NCI-H82 (cell line): ENCODE measurements at places on chromosomes 4 and X.
A peak's percentile ranks its signal among the peaks of the same experiment; 100 is the strongest.

DNA sequence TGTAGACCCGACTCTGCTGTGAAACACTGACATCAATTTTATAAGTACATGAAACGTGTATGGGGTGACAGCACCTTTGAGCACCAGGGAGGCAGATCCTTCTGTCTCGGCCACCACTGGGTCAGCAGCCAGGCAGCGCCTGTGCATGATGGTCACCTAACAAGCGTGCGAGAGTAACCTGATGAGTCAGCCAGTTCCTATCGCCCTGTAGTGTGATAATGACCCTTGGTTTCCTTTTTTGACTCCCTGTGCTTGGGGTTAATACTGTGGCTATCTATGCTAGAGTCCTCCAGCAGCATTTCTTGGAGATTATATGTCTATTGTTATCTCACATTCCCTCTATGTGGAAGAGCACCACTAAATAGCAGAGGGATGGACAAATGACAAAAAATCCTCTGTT is 101.6 kb downstream of the NPNT start:
- no peak for DNase-seq

GRCh38 chr4:186954509-186954908 is 230.9 kb upstream of the FAT1 start:
- no peak for DNase-seq

- no peak for DNase-seq
Observed at GRCh38 chr4:71550220-71551165, 211.7 kb downstream of the SLC4A4 start.

DNA sequence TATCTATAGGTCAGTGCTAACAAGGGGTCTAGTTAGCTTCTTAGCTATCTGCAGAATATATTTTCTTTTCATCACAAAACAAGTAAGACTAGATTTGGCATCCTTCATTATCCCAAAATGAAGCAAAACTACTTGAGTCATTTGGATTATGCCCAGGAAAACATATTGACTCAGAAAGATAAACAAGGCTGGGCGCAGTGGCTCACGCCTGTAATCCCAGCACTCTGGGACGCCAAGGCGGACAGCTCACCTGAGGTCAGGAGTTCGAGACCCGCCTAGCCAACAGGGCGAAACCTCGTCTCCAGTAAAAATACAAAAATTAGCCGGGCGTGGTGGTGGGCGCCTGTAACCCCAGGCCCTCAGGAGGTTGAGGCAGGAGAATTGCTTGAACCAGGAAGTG is 18.0 kb upstream of the MND1 start:
- DNase-seq = no peak

- peak; percentile 14 for DNase-seq
Observed at GRCh38 chr4:183722731-183723560, 63.9 kb downstream of the TRAPPC11 start.

DNA sequence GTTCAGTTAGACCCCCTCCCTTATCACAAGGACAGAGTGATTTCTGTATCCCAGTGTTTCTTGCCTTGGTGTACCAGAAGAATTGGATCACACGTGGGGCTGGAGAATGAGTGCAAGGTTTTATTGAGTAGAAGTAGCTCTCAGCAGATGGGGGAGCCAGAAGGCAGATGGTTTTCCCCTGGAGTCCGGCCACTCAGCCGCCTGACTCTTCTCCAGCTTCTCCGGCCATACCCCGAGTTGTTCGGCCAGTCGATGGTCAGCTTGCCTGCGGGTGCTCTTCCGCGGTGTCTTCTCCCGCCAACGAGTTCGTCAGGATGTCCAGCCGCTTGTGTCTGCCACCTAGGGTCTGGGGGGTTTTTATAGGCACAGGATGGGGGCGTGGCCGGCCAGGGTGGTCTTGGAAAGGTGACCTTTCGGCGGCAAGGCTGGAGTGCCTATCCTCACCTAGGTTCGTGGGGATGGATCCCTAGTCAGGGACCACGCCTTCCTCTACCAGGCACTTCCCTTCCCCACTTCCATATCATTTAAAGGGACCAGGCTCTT is 14.5 kb downstream of the GAB1 start:
- no peak for DNase-seq

- DNase-seq = peak; percentile 65
Observed at GRCh38 chr4:137819964-137820383, 287.7 kb upstream of the PCDH18 start.

GRCh38 chrX:6257025-6257424 is 28.4 kb upstream of the NLGN4X start:
- DNase-seq = no peak

GRCh38 chrX:112901869-112902725 is 61.5 kb upstream of the AMOT start:
- DNase-seq = no peak

DNA sequence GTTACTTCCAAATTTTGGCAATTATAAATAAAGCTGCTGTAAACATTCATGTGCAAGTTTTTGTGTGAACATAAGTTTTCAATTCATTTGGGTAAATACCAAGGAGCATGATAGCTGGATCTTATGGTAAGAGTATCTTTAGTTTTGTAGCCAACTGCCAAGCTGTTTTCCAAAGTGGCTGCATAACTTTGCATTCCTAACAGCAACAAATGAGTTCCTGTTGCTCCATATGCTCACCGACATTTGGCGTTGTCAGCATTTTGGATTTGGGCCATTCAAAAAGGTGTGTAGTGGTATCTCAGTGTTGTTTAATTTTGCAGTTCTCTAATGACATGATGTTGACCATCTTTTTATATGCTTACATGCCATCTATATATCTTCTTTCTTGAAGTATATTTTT is 208.5 kb downstream of the INPP4B start:
- no peak for DNase-seq

DNA sequence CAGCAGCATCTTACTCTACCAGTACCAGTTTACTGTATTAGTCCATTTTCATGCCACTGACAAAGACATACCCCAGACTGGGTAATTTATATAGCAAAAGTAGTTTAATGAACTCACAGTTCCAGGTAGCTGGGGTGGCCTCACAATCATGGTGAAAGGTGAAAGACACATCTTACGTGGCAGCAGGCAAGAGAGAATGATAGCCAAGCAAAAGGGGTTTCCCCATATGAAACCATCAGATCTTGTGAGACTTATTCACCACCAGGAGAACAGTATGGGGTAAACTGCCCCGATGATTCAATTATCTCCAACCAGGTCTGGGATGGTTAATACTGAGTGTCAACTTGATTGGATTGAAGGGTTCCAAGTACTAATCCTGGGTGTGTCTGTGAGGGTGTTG is 69.3 kb downstream of the YIPF6 start:
- peak; percentile 61 for DNase-seq

DNA sequence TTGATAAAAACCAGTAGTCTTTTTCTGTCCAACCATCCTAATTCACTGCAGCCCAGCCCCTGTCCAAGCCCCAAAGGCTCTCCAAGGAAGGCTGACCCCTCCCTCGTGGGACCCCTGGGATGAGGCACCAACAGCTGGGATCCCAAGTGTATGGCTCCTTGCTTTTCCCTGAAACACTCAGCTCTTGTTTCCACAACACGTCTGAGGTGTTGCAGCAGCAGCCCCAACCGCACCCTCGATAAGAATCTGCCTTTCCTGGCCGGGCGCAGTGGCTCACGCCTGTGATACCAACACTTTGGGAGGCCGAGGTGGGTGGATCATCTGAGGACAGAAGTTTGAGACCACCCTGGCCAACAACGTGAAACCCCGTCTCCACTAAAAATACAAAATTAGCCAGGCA is 17.0 kb upstream of the ATP6AP2 start:
- no peak for DNase-seq

GRCh38 chr4:137707626-137708025 is 175.3 kb upstream of the PCDH18 start:
- DNase-seq = no peak
